Skin of body (tissue), 3 donors: ENCODE measurements at places on chromosomes 12 and 14.

- no peak for DNase-seq
Observed at GRCh38 chr14:40386433-40386832, 954.2 kb upstream of the FBXO33 start.

DNA sequence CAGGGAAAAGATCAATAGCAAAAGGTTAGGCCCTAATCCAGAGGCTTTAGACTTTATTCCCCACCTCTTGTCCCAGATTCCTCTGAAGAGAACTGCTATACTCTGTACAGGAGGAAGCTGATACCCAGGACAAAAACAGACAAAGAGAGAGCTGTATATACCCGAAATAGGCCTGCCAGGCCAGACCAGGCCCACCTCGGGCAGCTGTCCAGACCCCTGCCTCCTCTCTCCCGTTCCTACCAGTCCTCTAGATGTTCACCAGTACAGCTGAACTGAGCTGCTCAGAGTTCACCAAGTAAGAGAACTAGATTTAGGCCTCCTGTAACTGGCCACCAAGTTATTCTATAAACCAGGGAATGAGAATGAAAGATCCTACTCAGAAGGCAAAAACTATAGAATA lies 4.7 kb downstream of the CHD4 start:
- DNase-seq = no peak

GRCh38 chr12:104615048-104615561 lies 158.4 kb downstream of the CHST11 start:
- DNase-seq = no peak

DNA sequence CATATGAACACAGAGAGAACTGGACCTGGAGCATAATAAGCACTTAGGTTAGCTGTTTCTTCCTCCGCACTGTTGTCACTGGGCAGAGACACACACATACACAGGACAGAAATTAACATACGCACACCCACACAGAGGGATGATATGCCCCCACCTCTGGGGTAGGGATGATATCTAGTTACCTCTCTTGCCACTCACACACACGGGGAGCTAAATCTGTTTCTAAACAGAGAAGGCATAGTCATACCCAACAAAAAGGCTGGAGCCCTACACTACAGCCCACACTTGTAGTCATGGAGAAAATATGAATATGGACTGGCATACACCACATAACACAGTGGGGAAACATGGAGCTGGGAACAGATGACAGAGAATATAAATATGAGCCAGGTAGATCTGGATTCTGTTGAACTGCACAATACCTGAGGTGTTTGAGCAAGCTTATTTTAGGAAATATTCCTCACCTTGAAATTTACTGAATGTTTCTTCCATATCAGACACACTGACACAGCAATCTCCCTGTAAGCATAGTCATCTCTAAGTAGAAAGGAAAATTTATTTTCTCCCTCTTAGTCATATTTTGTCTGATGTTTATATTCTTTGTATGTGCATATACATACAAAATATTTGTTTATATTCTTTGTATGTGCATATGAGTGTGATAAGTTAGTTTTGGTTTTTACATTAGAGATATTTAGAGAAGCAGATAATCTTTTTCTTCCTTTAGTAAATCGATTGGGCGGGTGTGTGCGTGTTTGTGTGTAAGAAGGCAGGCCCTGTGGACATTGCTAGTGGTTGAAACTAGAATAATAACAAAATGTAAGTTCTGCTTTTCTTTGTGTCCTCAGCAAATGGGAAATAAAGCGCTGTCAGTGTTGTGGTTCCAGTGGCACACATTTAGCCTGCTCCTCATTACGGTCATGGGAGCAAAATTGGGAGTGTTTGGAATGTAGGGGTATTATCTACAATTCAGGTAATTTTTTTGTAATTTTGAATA lies 20.9 kb upstream of the SCFD1 start:
- no peak for DNase-seq
